Right forelimb (tissue), 1 donor: ENCODE measurements at places on chromosomes 13 and 19.

DNA sequence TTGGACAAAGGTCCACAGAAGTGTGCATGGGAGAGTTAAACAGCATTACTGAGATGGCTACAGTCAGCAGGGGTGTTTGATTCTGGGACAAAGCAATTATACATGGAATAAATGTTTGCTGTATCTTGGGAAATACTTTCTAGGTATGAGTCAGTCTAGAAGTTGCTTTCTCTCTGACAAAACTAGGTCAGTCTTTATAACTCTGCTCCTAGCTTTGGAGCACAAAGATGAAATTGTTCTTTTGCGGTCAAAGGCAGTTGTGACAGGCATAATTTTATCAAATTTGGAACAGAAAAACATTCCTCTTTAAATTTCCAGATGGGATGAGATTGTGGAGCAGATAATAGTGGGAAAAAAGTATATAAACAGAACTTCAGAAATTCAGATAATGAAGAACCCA lies 1045.4 kb upstream of the MIR17HG start:
- DNase-seq = no peak

GRCh38 chr13:65914716-65915115 lies 1315.4 kb downstream of the PCDH9 start:
- no peak for DNase-seq

- no peak for DNase-seq
These were observed 62.8 kb upstream of the DOCK9 start for GRCh38 chr13:99040536-99041131.

DNA sequence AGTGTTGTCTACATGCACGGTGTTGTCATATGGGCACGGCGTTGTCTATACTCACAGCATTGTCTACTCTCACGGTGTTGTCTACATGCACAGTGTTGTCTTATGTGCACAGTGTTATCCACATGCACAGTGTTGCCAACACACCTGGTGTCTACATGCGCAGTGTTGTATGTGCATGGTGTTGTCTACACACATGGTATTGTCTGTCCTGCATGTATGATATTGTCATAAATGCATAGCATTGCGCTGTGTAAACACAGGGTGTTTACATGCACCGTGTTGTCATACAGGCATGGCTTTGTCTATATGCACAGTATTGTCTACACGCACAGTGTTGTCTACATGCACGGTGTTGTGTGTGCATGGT lies 6.8 kb downstream of the ADPRHL1 start:
- DNase-seq = no peak

DNA sequence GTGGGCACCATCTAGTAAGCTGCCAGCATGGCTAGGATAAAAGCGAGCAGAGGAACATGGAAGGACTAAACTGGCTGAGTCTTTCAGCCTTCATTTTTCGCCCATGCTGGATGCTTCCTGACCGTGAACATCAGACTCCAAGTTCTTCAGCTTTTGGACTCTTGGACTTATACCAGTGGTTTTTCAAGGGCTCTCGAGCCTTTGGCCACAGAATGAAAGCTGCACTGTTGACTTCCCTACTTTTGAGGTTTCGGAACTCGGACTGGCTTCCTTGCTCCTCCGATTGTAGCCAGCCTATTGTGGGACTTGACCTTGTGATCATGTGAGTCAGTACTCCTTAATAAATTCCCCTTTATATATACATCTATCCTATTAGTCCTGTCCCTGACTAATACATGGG lies 785.1 kb upstream of the SLITRK6 start:
- DNase-seq = no peak

DNA sequence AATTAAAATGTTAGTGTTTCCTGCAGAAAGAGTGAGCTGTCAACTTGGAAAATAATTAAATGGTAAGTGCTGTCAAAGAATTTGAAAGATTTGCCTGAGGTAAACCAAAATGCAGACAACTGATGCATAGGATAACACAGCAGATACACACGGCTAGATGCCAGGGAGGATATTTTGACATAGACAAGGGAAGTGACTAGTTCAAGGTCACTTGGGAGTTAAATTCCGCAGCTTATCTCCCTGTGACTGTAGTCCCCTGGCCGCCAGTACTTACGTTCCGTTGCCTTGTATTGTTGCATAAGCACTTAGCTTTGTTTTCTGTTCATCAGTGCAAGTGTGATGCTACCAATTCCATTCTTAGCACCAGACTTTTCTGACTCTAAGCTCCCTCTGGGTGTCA lies 247.3 kb upstream of the MAB21L1 start:
- DNase-seq = no peak
